Right renal cortex interstitium (tissue), 3 donors: ENCODE measurements at places on chromosomes 11 and 22.

DNA sequence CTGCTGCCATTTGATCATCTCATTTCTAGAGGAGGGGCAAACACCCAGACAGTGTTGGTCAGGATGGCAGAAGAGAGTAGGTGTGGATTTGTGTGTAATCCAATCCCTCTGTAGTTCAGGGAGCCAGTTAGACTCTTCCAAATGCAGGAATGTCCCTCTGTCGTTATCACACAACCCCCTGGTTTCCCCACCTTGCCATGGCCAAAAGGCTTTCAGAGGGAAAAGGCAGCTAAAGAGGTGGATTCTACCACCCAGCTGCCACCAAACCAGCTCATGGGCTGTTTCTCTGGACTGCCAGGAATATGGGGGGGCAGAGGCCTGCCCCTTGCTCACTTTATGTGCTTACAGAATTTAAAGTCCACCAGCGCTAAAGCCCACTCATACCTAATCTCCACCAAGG is 18.1 kb downstream of the TSKU start:
- DNase-seq: no peak

DNA sequence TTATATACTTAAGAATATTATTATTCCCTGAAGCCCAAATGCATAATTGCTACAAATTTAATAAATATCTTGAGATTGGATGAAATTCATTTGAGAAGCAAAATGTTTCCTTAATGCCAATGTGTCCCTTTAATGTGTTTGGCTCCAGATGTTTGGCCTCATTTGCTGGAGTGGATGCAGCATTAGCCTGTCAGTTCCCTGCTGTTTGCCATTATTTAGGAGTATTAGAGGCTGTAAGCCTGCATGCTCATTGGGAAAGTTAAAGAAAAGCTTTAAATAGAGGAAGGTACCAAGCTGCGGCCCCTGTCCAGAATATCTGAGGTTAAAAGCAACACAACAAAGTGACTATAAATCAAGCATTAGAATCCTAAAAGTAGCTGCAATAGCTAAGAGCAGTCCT is 54.8 kb upstream of the PITPNB start:
- no peak for DNase-seq

- DNase-seq: no peak
Observed at GRCh38 chr11:74008373-74009229, at the start of gene UCP3. Gene UCP3, minus strand, starts transcription at chr11:74009085. Its CDS starts 2,043 bp downstream, at chr11:74007042.

DNA sequence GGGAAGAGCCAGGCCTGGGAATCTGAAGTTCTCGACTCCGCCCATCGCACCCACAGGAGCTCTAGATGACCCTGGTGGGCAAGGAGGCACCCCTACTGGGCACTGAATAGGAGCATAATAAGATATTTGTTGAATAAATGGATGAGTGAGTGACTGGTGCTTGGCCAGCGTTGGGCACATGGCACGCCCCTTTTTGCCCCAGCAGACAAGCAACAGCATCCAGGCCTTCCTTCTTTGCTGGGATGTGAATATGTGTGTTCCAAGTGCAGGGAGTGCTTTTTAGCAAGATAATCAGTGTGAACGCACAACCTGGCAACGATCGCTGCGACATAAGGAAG is 443 bp upstream of the CELF1 start:
- no peak for DNase-seq

DNA sequence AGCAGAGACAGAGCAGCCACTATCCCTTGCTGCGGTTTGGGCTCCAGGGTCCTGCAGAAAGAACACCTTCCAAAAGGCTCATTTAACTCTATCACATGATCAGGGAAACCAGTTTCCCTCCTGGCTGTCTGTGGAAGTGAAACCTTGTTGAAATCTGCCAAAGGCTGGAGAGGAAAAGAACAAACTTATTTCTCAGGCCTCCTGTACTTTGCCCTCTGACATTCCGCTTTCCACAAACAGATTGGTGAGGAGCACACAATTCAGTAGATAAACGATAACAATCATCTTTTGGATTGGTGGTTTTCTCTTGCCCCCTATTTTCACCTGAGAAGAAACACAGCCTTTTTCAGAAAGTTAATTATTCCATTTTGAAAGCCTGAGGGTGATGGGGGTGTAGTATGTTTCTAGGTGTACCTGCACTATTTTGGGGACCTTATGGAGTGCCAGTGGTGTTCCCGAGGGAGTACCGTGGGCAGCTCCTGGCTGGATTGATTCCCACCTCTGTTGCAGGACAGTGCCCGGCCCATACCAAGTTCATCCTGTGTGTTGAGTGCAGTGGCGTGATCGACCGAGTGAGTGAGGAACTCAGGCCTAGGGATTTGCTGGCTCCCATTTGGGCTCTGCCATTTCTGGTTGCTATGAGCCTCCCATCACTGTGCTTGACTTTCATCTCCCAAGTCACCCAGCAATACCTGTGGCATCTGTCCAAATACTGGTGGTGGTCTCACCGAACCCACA is 102.0 kb downstream of the TBC1D22A start:
- DNase-seq: no peak

DNA sequence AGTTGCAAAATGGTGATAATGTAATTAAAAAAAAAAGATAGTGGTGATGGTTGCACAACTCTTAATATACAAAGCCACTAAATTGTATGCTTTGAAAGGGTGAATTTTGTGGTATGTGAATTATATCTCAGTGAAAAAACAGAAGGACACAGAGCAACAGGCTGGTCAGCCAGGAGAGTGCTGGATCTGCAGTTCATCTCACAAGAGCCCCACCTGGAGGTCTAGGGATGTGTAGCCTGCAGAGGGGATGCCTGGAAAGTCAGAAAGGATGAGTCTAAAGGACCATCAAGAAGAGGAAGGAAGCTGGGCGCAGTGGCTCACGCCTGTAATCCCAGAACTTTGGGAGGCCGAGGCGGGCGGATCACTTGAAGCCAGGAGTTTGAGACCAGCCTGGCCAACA is 9.0 kb downstream of the POLR3H start:
- DNase-seq: no peak

DNA sequence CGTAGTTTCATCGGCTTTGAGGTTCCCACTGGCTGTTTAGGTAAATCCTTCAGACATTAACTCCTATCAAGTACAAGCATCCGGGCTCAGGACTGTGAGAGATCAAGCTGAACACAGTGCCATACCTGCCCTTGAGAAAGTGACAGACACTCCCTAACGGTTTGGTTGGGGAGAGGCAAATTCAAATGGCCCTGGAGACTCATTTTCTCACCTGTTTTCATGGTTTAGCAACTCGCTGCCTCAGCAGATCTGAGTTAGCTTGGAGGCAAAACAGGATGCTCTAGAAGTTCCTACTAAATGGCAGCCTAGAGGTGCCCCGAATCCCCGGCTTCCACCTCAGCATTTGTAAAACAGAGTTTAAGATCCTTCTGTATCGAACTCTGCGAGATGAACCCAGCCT is 3.6 kb upstream of the FBXO3 start:
- no peak for DNase-seq

DNA sequence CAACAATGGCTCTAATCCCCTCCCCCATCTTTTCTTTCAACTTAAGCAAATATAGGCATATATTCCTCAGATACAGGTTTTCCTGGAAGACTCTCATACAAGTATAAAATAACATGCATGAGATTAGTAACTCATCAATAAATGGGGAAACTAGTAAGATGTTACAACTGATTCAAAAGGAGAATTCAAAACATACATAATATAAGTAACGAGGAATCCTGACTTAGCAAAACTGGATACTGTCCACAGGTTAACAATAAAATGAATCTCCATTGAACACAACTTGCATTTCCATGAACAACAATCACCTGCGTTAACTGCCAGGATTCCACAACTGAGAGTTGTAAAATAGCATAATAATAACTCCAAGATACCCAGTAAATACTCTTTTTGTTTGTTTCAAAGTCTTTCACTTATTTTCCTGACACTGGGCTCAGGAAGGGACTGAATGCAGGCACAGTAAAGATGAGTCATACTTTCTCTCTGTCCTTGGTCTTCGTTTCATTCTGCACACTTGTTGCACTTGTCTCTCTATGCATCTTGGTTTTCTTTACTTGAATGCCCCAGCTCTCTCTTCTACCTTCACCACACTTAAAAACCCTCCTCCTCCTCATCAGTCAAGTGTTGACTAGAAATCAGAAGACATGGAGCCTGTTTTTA is 8.1 kb downstream of the APIP start:
- no peak for DNase-seq

DNA sequence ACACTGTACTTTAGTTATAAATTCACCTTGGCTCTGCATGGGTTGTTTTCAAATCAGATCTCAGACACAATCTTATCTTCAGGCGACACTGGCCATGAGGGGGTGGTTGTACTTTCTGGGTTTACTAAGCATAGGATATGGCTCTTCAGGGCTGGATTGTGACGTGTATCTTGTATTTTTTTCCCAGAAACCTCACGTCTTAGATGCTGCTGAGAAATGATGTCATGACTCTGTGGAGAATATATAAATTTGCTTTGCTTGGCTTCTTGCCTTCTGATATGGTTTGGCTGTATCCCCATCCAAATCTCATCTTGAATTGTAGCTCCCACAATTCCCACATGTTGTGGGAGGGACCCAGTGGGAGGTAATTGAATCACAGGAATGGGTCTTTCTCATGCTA is 82.8 kb upstream of the VSTM5 start:
- no peak for DNase-seq

DNA sequence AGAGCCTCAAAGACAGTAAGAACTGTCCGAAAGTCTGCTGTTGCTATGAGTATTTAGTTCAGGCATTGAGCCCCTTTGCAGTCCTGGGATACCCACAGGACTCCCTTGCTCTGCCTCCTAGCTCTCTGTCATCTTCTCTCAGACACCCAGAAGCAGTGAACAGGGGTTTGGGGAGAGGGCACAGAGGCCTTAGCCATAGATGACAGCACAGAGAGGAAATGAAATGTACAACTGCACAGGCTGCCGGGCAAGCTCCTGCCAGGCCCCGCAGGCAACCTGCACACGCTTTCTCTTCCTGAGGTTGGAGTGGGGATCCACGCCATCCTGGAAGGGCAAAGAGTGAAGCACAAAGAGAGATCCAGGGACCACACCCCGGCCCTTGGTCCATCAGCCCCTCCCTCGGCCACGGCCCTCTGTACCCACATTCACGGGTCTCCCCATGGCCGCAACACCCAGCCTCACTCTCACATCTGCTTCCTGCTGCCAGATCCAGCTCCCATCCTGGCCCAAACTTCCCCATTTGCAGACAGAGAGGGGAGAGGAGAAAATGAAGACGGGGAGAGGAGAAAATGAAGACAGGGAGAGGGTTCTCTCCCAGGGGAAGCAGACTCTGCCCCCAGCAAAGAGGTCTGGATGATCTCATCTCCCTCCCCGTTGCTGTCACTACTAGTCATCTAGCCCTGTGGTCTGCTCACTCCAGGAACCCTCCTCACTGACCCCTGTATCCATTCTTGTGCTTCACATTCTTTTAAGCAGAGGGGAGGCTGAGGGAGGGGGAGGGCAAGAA is 40.7 kb downstream of the CD6 start:
- DNase-seq: no peak

GRCh38 chr11:33723238-33723881 is 12.9 kb downstream of the CD59 start:
- no peak for DNase-seq

DNA sequence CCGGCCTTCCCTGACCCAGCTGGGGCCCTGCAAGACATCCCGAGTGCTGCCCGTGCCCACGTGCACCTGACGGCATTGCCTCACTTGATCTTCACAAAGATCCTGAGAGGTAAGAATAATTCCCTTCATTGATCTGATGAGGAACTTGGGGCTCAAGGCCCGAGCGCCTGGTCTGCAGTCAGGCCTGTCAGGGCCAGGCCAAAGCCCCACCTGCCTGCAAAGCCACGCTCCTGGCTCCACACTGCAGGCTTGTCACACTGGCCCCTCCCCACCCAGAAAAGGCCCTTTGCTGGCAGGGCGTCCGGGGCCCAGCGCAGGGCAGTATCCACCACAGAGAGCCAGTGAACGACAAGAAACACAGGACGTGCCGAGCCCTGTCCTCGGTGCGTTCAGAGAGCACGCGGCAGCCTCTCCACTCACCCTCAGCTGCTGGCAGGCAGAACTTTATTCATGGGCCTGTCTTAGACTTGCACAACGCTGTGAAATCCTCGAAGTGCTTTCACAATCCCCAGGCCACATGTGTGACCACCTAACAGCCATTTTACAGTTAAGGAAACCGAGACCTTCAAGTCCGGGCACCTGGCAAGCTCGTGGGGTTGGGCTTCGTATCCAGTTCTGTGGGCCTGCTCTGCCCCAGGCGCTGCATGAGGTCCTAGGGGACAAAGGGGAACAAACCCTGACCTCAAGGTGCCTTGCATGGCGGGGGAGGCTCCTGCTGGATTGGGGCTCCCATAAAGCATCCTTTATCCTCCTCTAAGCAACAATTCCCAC is 14.8 kb downstream of the KIAA0930 start:
- no peak for DNase-seq

GRCh38 chr11:60512651-60513225 is 2.5 kb upstream of the MS4A13 start:
- DNase-seq: no peak

DNA sequence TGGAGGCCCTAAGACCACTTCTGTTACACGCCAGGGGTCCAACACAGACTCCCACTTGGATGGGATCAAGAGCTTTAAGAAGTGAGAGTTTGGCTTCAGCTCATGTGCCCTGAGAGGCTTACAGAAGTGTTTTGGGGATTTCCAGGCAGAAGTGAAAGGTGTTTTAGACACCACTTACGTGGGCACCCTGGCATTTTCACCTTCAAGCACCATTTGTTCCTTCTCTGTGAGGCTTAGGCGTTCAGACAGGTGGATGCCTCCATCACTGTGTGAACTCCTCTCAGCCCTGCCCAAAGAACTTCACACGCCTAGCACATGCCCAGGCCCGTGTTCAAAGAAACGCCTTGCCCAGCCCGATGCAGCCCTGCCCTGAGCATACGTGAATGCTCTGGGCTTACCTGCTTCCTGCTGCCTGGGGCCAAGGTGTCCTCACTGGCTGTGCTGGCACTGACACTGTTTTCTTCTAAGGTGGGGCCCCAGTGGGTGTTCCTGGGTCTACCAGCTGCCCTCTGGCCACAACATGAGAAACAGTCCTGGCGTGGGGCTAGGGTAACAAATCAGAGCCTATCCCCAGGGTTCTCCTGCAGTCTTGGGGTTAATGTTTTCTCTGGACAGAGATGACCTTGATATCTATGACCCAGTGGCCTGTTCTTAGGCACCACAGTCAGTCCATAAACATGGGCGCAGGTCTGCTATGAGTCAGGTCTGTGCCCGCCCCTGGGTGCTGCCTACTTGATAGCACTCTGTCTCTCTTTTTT is 34.0 kb downstream of the AMPD3 start:
- no peak for DNase-seq

- DNase-seq: no peak
Observed at GRCh38 chr11:15835788-15836411, 520.4 kb downstream of the SOX6 start.

DNA sequence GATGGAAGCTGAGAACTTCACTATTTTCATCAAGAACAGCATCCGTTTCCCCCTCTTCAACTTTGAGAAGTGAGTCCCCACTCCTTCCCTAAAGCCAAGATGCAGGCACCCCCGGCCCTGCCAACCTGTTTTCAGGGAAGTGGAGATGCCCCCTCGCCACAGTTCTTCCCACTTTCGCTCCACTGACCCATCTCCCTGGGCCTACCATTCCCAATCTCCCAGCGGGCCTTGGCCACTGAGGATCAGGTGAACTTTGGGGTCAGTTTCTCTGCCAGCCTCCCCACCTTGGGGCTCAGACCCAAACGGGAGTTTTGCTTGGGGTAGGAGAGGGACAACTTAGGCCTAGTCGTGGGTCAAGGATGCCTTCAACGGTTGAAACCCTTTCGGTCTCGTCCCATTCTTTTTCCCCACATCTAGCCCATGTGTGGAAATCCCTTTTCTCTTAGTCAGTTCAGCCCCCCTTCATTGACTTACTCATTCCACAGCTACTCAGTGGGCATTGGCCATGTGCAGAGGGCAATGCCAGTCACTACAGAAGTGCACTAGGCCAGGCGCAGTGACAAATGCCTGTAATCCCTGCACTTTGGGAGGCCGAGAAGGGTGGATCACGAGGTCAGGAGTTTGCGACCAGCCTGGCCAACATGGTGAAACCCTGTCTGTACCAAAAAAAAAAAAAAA is 10.6 kb downstream of the P2RX3 start:
- no peak for DNase-seq
